ENCODE measurements at places on chromosomes 13 and 19. TPM values are rescaled to one million over a fixed set of nuclear protein-coding genes. Genes with fewer than 3 reads are reported as not detected.

DNA sequence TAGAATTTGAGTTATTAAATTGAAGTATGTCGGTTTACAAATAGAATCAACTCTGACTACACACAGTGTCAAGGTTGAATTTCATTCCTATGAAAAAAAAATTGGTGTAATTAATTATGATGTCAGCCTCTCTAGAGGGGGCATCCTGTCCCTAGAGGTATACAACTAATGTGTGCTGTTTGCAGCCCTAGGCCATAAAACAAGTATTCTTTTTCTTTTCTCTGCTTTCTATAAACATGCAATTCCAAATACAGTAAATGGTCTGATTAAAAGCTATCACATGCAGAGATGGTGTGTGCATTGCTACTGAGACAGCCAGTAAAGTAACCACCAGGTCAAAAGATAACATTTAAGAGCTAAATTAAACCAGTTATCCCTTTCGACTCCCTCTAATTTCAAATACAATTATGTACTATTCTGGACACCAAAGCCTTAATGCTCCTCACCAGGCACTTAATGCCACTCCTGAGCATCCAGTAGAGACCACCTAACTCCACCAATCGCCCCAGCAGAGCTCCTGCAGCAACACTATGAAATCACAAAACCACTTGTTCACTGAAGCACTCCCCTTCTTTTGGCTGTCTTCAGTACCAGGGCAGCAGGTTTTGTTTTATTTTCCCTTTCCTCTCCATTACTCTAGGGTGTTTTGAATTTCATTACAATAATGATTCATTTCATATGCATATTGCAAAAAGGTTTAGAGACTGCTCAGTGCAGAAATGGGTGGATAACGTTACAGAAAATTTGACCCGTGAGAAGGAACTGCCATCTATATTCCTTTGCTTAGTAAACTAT is 426.9 kb downstream of the PCDH9 start:
- no peaks in the 10 kb centered on the region for H3K27me3 ChIP-seq
- H3K4me3 ChIP-seq: no peak overlapping the region
- no peak for DNase-seq
- H3K27ac ChIP-seq: no peak overlapping the region

CLEC17A gene
- not detected for total RNA-seq

DNA sequence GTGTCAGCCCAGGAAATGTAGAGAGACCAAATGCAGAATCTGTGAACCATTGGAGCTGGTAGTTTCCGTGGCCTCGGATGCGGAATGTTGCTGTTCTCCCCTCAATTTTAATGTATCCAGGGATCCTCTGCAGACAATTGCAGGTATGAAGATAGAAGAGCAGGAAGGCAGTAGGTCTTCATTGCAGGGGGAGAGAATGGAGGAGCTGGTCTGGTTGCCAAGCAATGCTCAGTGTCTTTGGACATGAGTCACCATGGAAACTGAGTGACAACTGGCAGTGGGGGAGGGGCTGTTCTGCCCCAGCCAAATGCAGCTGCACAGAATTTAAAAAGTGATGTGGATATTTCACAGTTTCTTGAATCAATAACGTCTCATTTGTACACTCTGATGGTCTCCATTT is 56.1 kb upstream of the ZNF835 start:
- H3K4me3 ChIP-seq: no peak overlapping the region
- no peaks in the 10 kb centered on the region for H3K4me1 ChIP-seq
- no peak overlapping the region for H3K27ac ChIP-seq

YJU2 gene
- 7.9 TPM for total RNA-seq

DNA sequence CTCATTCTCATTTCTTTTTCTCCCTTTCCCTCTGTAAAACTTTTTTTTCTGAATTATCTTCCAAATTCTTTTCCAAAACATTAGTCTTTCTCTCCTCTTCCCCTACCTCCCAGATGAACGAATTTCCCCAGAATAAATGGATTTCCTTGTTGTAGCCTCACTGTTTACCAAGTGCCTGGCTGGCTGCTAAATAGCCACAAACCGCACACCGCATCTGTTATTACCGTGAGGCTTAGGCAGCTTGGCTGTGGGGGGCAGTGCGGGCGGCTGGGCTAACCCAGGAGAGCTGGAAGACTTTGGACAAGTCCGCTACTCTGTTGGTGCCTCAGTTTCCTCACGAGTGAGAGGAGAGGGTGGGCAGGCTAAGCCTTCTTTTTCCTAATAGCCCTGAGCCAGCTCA is 10.7 kb downstream of the IL17D start:
- no peaks in the 10 kb centered on the region for H3K27me3 ChIP-seq
- H3K4me3 ChIP-seq: no peak overlapping the region
- H3K4me1 ChIP-seq: peaks cover 36% of the 10 kb centered on the region
- peak overlapping the region; percentile 74 for H3K27ac ChIP-seq

- DNase-seq: no peak
- no peaks in the 10 kb centered on the region for H3K27me3 ChIP-seq
- H3K4me3 ChIP-seq: no peak overlapping the region
- H3K36me3 ChIP-seq: no peaks in the 10 kb centered on the region
These were observed 170.8 kb downstream of the LHFPL6 start for GRCh38 chr13:39432196-39432595.

TDRD12 gene
- 0.17 TPM for total RNA-seq

- H3K4me3 ChIP-seq: peak overlapping the region; percentile 33
- H3K27me3 ChIP-seq: no peaks in the 10 kb centered on the region
- no peaks in the 10 kb centered on the region for H3K36me3 ChIP-seq
- no peak for DNase-seq
These were observed 125.0 kb downstream of the TNFRSF19 start for GRCh38 chr13:23695196-23695595.

DNA sequence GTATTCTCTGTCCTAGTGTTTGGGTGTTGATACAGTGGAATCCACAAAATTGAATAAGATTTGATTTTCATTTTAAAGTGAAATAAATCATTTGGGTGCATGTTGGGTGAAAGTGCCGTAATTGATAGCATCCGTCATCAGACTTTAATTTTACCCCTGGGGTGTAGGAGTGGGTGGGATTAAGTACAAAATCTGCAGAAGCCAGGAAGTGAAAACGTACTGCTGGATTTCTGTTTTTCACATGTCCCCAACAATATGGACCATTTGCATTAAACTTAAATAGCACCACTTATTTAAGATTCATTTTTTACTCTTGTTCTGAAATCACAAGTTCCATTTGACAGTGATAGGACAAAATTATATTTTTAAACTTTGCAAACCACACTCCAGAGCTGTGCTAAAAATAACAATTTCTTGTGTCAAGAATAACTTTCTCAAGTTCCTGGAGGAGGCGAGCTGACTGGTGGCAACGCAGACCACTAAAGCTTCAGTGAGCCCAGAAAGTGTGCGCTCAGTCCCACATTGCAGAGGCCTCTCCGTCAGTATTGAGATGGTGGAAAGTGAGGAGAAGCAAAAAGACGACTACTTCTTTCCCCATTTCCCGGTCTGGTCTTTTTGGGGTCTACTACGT is 71.3 kb downstream of the ARHGEF7 start:
- no peak for DNase-seq
- H3K4me1 ChIP-seq: peaks cover 71% of the 10 kb centered on the region
- no peaks in the 10 kb centered on the region for H3K36me3 ChIP-seq
- peak overlapping the region; percentile 36 for H3K27ac ChIP-seq
- no peak overlapping the region for H3K4me3 ChIP-seq

GSX1 gene
- total RNA-seq: not detected

LRRC25 gene
- total RNA-seq: 2.8 TPM

DNA sequence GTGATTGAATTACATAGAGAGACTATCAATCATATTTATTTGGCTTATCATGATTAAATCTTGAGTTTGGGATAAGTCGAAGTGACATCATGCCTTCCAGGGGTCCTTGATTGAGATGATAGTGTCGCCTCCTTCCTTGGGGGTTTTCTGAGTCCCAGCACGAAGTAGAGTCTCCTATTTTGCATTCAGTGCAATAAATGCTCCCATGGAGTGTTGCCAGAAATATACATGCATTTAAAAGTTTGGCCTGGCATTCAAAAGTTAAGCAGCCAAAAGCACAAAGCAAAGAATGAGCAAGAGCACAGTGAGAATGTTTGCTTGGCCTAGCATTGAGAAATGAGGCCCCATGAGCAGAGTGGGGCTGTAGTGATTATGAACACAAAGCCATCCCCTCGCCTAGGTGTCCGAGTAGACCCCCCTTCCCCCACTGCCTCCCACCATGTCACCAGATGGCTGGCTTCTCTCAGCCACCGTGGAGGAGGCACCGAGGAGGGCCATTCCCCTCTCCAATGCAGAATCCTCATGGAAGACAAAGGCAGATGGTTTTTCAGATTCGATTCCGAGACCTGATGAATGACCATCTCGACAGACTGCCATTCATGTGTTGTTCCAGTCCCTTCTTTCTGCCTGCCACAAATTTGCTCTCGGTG is 58.8 kb upstream of the UBL3 start:
- no peaks in the 10 kb centered on the region for H3K36me3 ChIP-seq
- no peaks in the 10 kb centered on the region for H3K27me3 ChIP-seq
- H3K4me1 ChIP-seq: no peaks in the 10 kb centered on the region

DNA sequence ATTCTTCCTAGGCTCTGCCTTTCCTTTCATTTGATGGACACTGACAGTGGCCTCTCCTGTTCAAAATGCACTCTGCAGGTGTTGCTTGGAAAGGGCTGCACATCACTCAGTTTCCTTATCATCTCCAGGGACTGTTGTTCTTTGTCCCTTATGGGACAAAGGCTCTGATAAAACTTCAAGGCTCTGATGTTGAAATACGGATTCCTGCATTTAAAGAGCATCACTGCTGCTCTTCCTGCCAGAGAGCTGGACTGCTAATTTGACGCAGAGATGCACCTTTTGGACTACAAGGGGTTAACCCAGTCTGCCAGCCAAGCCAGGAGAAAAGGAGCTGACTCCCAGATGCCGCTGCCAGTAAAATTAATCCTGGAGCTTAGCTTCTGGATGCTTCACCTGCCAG is 952.1 kb downstream of the DIAPH3 start:
- H3K27me3 ChIP-seq: no peaks in the 10 kb centered on the region
- H3K4me1 ChIP-seq: no peaks in the 10 kb centered on the region
- DNase-seq: no peak
- H3K27ac ChIP-seq: no peak overlapping the region
- no peaks in the 10 kb centered on the region for H3K36me3 ChIP-seq
- no peak overlapping the region for H3K4me3 ChIP-seq

DNA sequence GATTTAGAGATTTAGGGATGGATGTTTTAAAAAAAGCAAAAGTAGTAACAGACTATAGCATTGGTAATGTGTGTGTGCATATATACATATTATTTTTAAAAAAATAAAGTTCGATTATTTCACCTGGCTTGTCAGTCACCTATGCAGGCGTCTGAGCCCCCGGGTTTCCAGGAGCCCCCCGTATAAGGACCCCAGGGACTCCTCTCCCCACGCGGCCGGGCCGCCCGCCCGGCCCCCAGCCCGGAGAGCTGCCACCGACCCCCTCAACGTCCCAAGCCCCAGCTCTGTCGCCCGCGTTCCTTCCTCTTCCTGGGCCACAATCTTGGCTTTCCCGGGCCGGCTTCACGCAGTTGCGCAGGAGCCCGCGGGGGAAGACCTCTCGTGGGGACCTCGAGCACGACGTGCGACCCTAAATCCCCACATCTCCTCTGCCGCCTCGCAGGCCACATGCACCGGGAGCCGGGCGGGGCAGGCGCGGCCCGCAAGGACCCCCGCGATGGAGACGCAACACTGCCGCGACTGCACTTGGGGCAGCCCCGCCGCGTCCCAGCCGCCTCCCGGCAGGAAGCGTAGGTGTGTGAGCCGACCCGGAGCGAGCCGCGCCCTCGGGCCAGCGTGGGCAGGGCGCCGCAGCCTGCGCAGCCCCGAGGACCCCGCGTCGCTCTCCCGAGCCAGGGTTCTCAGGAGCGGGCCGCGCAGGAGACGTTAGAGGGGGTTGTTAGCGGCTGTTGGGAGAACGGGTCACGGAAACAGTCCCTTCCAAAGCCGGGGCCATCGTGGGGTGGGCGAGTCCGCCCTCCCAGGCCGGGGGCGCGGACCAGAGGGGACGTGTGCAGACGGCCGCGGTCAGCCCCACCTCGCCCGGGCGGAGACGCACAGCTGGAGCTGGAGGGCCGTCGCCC is 840 bp upstream of the CCNA1 start:
- H3K4me1 ChIP-seq: peaks cover 21% of the 10 kb centered on the region
- H3K4me3 ChIP-seq: peak overlapping the region; percentile 58
- H3K36me3 ChIP-seq: no peaks in the 10 kb centered on the region
- DNase-seq: no peak
- no peak overlapping the region for H3K27ac ChIP-seq

TSSK6 gene
- total RNA-seq: 0.44 TPM

- no peaks in the 10 kb centered on the region for H3K27me3 ChIP-seq
- no peak overlapping the region for H3K4me3 ChIP-seq
- H3K4me1 ChIP-seq: peaks cover 9% of the 10 kb centered on the region
- no peaks in the 10 kb centered on the region for H3K36me3 ChIP-seq
- DNase-seq: no peak
These were observed 28.9 kb downstream of the AP2S1 start for GRCh38 chr19:46821512-46822409.

DNA sequence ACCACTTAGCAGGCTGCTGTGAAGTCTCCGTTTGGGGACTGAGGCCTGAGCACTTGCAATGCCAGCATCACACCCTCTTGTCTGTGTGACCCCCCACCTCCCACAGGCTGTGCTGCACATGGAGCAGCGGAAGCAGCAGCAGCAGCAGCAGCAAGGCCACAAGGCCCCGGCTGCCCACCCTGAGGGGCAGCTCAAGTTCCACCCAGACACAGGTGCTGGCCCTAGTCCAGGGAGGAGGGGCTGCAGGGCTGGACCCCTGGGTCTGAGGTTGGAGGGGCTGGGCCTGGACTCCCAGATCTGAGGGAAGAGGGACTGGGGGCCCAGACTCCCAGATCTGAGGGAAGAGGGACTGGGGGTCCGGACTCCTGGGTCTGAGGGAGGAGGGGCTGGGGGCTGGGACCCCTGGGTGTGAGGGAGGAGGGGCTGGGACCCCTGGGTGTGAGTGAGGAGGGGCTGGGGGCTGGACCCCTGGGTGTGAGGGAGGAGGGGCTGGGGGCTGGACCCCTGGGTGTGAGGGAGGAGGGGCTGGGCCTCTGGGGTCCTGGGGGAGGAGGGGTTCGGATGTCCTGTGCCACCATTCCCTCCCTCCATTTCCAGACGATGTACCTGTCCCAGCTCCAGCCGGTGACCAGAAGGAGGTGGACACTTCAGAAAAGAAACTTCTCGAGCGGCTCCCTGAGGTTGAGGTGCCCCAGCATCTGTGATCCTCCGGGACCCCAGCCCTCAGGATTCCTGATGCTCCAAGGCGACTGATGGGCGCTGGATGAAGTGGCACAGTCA is 11.6 kb upstream of the DHDH start:
- no peak overlapping the region for H3K4me3 ChIP-seq
- H3K4me1 ChIP-seq: no peaks in the 10 kb centered on the region
- H3K36me3 ChIP-seq: peaks cover 31% of the 10 kb centered on the region

- H3K4me1 ChIP-seq: peaks cover 22% of the 10 kb centered on the region
- no peak overlapping the region for H3K4me3 ChIP-seq
- H3K36me3 ChIP-seq: no peaks in the 10 kb centered on the region
- DNase-seq: no peak
- no peak overlapping the region for H3K27ac ChIP-seq
These were observed 3.1 kb upstream of the NKPD1 start for GRCh38 chr19:45163751-45164460.
